Immature natural killer cell (primary cell): ENCODE measurements at places on chromosomes 6 and 20. TPM values are rescaled to one million over a fixed set of nuclear protein-coding genes. Genes with fewer than 3 reads are reported as not detected.

Gene SMLR1
- not detected for polyA plus RNA-seq

DNA sequence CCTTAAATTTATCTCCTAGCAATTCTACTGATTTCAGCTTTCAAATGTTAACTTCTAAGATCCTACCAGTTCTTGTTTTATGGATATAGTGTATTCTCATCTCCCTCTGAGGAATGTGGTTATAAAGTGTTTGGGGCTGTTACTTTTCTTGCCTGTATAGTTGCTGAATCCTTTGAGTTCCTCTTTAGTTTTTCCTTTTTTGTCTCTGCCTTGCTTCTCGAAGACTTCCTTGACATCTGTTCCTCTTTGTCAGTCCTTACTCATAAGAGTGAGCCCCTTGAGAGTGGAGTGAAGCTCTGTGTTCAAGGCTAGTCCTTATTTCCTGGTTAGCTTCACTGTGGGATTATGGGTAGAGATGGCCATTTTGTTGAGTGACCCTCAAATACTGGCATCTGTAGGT, 84.6 kb downstream of the ELOVL4 start:
- no peaks in the 10 kb centered on the region for H3K36me3 ChIP-seq
- no peak overlapping the region for H3K4me3 ChIP-seq
- H3K27ac ChIP-seq, result no peak overlapping the region
- H3K27me3 ChIP-seq, result no peaks in the 10 kb centered on the region

DNA sequence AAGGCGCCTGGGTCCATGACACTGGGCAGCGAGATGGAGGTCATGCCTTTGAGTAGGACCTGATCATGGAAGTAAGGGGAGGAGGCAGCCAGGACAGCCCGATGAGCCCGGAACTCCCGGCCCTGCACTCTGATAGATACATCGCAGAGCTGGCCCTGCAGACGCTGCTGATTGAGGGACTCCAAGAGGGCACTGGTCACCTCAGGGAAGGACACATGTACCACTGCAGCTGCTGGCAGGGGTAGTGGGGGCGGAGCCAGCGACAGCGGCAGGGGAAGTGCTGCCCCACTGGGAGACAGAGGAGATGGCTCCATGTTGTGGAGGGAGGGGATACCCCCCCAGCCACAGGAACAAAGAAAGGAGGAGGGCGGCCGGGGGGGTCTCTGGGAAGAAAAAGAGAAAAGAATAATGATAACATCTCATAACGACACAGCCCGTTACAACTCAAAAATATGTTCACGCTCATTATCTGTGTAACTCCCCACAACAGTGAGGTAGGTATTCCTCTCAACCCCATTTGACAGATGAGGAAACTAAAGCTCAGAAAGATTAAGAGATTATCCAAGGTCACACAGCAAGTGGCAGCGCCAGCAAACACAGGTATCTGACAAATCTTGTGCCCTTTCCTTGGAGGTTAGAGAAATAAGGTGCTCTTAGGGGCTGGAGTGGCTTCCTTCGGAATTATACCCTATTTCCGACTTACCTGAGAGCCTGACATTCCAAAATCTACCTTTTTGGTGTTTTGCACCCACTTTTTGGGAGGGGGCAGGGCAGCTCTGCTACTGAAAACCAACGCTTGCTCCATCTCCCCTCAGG, 733 bp downstream of the ZBTB22 start:
- peaks cover 17% of the 10 kb centered on the region for H3K27me3 ChIP-seq
- H3K4me1 ChIP-seq, result peaks cover 91% of the 10 kb centered on the region
- no peak for DNase-seq
- H3K4me3 ChIP-seq, result peak overlapping the region; percentile 79
- peaks cover 18% of the 10 kb centered on the region for H3K36me3 ChIP-seq

DNA sequence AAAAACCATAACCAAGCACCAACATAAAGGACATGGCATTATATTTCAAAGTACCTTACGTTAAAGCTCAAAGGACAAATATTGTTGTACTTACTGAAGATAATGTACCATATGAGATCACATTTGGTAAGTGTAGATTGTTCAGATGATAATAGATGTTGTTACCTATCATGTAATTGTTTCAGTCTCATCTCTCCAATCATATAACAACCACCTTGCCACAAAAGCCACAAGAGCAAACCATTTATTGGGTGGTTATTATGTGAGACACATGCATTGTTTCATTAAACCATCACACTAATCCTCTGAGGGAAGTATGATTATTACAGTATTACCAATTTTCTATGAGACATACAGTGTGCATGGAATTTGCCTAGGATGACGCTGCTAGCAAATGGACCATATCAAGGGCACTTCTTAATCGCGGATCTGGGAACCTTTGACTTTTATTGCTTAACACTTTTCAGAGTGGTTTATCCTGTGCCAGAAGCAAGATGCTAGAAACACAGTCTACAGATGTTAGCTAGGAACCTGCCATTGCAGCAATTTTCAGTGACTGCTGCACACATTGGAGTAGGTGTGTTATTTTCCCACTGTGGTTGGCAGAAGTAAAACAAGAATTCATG, 149.8 kb upstream of the AKIRIN2 start:
- peaks cover 13% of the 10 kb centered on the region for H3K27me3 ChIP-seq
- peaks cover 8% of the 10 kb centered on the region for H3K4me1 ChIP-seq
- no peak for DNase-seq
- H3K4me3 ChIP-seq, result no peak overlapping the region

Gene BPI
- polyA plus RNA-seq, result not detected

DNA sequence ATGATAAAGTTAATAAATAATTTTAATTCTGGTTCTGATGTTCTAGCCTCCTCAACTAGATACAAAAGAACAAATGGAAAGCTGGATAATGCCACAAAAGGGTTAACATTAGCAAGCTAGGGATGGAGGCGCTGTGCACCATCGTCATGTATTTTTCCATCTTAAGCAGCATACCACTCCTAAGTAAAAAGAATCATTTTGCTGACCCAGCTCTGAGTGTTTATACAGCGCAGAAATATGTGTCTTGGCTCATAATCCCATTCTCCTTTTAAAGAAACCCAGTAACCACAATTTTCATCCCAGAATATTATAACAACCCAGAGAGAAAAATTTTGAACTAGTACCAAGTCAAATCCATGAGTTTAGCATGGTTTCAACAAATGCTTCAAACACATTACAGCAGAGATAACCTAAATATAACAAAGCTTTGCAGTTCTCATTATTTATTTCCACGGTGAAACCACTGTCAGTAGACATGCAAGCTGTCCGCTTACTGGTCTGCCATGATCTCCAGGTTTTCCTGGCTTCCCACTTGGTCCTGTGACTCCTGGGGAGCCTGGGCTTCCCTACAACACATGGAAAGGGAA, 111.1 kb downstream of the COL12A1 start:
- no peak overlapping the region for H3K27ac ChIP-seq
- no peaks in the 10 kb centered on the region for H3K27me3 ChIP-seq
- no peaks in the 10 kb centered on the region for H3K4me1 ChIP-seq
- H3K36me3 ChIP-seq, result no peaks in the 10 kb centered on the region
- no peak overlapping the region for H3K4me3 ChIP-seq

- no peaks in the 10 kb centered on the region for H3K27me3 ChIP-seq
- no peaks in the 10 kb centered on the region for H3K36me3 ChIP-seq
- no peaks in the 10 kb centered on the region for H3K4me1 ChIP-seq
- H3K27ac ChIP-seq, result no peak overlapping the region
- H3K4me3 ChIP-seq, result no peak overlapping the region
These were observed 283.9 kb upstream of the RIMS1 start for GRCh38 chr6:71602385-71603007.

DNA sequence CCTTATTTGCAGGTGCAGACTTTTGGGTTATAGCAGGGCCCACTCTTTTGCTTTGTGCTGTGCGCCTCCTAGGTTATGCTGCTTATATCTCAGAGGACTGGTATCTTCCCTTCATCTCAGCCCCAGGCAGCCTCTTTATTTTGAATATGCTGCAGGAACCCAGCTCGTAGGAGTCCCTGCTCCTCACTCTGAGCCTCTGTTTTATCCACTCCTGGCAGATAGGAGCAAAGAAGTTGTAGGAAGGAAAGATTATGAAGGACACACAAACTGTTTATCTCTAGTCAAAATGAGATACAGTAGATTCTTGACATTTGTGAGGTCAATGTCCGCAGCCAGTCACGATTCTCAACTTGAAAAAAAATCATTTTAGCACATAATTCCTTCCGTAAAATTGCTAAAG, 15.6 kb downstream of the L3MBTL3 start:
- H3K27me3 ChIP-seq, result no peaks in the 10 kb centered on the region
- DNase-seq, result no peak
- no peak overlapping the region for H3K4me3 ChIP-seq

Gene HDGFL1
- polyA plus RNA-seq, result not detected

GRCh38 chr6:70375882-70376281, 37.4 kb upstream of the FAM135A start:
- peaks cover 1% of the 10 kb centered on the region for H3K27me3 ChIP-seq
- no peak for DNase-seq
- no peak overlapping the region for H3K27ac ChIP-seq
- H3K4me1 ChIP-seq, result no peaks in the 10 kb centered on the region
- no peaks in the 10 kb centered on the region for H3K36me3 ChIP-seq

GRCh38 chr20:888057-888456, 28.1 kb downstream of the ANGPT4 start:
- DNase-seq, result no peak
- H3K27me3 ChIP-seq, result peaks cover 4% of the 10 kb centered on the region
- no peak overlapping the region for H3K4me3 ChIP-seq

Gene CRISP2
- polyA plus RNA-seq, result not detected

GRCh38 chr20:4602297-4602631, 119.4 kb upstream of the PRND start:
- no peaks in the 10 kb centered on the region for H3K36me3 ChIP-seq
- H3K27me3 ChIP-seq, result peaks cover 9% of the 10 kb centered on the region
- no peak overlapping the region for H3K4me3 ChIP-seq
